ENCODE measurements at places on chromosomes 5 and 9.

- DNase-seq: no peak
Observed at GRCh38 chr5:180669661-180670060, 20.3 kb upstream of the FLT4 start.

- peak; percentile 67 for DNase-seq
Observed at GRCh38 chr5:95081500-95081960, 203.4 kb downstream of the MCTP1 start.

DNA sequence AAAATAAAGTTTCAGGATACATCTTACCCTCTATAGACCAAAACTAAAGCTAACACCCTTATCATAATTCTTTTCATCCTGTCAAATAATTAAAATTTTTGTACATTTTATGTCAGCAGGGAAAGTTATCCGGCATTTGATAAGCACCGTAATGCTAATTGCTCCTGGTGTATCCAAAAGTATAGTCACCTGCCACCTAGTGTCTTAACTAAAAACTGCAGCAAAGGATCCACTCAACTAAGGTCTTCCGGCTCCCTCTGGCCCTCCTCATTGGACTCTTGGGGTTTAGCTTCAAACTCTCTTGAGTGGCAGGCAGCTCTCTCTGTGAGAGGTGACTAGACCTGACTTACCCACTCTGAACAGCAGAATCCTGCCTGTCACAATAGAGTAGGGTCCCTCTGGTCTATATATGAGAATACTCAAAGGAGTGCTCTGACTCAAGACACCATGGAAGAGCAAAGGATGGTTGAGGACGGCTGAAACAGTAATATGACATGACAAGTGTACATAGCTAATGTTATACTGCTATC, 60.4 kb upstream of the CAST start:
- DNase-seq: peak; percentile 82

DNA sequence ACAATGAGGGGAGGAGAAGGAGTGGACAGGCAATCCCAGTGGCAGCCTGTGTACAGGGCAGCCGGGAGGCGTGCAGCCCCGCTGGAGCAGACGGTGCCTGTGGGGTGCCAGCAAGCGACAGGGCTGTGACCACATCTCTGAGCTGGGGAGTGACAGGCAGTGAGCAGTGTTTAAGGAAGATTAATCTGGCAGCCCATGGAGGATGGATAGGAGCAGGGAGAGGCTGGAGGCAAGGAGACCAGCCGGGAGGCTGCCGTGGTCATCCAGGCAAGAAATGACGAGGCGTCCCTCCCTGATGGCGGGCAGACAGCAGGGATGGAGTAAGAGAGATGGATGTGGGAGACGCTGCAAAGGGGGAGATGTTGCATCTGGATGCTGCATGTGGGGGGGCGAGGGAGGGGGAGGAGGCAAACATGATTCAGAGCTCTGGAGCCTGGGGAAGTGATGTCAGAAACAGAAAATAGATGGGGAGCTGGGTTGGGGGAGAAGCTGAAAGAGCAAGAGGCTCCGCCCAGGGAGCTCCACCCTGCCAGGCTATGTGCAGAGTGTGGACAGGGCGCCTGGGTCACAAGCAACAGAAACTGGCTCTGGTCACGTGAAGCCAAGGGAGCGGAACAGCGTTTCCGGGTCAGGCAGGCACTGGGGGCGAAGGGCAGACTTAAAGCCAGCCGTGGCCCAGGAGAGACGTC, 12.6 kb downstream of the UNC5A start:
- no peak for DNase-seq

GRCh38 chr5:1162751-1163150, 38.6 kb upstream of the SLC6A19 start:
- DNase-seq: no peak

DNA sequence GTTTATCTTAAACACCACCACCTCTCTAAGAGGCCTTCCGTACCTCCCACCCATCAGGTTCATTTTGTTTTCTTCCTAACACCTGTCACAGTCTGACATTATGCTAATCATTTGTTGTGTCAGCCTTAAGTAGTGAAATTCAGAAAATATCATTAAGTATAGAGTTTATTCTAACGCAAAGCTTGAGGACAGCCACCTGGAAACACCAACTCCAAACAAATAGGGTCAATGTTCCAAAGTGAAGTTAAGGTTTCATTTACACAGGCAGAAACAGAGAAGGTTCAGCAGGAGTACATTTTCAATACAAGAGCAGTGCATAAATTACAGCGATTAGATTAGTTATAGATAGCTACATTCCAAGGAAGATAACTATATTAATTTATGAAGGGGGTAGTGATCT, 1.3 kb upstream of the SMC5 start:
- no peak for DNase-seq

DNA sequence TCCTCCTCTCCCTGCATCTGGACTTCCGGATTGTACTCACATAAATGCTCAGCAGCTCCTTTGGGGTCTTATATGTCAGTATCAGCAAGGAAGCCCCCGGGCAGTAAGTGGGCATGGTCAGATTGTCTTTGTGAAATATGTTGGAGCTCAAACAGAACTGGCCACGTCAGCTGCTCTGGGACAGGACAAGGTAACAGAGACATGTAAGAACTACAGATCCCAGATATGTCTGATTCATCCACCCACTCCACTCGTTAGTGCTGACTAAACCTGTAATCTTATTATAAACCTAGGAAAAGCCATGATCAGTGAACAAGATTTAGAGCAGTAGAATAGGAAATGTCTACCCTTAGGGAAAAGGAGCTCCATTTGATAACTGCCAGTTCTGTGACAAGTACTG, 561.8 kb downstream of the CETN3 start:
- DNase-seq: peak; percentile 6

All from foreskin fibroblast (primary cell).